ENCODE measurements at places on chromosomes 11 and 22. TPM values are rescaled to one million over a fixed set of nuclear protein-coding genes. Genes with fewer than 3 reads are reported as not detected.
A peak's percentile ranks its signal among the peaks of the same experiment; 100 is the strongest.

DNA sequence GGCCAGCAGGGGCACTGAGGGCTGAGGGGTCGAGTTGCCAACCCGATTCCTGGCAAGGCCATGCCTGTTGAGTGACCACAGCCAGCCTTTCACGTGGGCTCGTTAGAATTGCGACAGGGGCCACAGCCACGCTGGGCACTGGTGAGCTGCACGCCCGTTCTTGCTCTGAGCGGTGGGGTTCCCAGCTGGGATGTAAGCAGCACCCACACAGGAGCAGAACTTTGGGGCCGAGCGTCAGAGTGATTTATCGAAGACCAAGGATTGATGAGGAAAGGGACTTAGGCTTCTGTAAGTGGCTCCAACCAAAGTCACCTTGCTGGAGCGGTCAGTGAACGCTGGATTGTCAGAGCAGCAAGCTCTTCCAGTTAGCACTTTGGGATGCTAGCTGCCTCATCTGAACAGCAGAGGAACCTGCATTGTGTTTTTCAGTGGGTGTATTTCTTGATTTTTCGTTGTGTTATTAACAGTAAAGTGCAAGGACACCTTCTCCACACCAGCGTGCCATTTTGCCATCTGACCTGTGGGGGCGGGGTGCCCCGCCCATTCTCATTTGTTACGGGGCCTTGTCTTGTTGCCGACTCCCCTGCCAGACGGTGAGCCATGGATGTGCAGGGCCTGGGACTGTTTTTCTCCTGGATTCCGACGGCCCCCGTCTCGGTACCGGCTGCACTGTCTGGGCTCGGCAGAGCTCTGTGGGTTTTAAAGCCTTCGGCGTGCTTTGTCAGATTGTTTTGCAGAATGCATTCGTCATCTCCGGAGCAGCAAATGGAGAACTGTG lies 202.5 kb downstream of the TBC1D22A start:
- DNase-seq, result no peak

DNA sequence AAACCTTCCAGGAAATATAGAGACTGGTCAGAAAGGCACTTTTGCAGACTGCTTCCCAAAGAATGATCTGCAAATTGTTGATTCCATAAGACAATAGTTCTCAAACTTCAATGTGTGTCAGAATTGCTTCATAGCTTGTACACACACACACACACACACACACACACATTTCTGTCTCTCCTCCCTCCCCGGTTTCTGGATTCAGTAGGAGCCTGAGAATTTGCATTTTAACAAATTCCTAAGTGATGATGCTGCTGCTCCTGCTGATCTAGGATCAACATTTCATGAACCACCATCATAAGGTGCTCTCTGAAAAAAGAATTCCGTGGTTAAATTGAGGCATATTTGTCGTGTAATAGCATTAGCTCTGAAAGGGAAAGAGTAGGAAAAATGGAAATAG lies 35.3 kb upstream of the FZD4 start:
- peak; percentile 7 for DNase-seq

- no peak for DNase-seq
Measured at GRCh38 chr11:100141201-100141600, 545.9 kb upstream of the ARHGAP42 start.

DNA sequence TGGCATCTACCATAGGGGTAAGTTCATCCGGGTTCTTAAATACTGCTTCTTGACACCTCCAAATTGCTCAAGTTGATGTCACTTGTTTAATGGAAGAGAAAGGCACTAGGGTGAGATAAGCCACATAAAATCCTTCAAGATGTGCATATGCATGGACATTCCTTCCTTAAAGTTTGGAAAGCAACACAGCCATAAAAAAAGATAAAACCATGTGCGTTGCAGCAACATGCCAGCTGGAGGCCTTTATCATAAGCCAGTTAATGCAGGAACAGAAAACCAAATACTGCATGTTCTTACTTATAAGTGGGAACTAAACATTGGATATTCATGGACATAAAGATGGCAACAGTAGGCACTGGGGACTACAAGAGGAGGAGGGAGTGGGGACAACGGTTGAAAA lies 8.0 kb upstream of the IL18BP start:
- no peak for DNase-seq

HTR3A gene
- not detected for total RNA-seq

- DNase-seq, result no peak
Measured at GRCh38 chr11:113001709-113002108, 40.5 kb downstream of the NCAM1 start.

GRCh38 chr22:35904336-35904692 lies 124.3 kb downstream of the RBFOX2 start:
- DNase-seq, result no peak
